ENCODE measurements at places on chromosomes 2 and 18.

GRCh38 chr18:75097491-75098225 is 111.3 kb downstream of the PTGR3 start:
- DNase-seq = no peak

- no peak for DNase-seq
These were observed 88.1 kb downstream of the GULP1 start for GRCh38 chr2:188379748-188380147.

GRCh38 chr18:37484983-37485834 is 80.4 kb downstream of the CELF4 start:
- DNase-seq = no peak

DNA sequence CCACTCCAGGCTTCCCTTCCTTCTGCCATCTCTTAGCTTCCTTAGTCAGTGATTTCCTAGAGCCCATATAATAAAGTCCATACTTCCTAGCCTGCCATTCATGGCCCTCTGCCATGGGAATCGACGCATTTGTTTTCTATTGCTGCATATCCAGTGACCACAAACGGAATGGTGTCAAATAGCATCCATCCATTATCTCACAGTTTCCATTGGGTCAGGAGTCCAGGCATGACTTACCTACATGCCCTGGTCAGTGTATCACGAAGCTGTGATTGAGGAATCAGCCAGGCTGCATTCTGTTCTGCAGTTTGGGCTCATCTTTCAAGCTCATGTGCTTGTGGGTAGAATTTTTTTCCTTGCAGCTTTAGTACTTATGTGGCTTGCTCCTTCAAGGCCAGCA is 209.7 kb upstream of the EPAS1 start:
- no peak for DNase-seq

DNA sequence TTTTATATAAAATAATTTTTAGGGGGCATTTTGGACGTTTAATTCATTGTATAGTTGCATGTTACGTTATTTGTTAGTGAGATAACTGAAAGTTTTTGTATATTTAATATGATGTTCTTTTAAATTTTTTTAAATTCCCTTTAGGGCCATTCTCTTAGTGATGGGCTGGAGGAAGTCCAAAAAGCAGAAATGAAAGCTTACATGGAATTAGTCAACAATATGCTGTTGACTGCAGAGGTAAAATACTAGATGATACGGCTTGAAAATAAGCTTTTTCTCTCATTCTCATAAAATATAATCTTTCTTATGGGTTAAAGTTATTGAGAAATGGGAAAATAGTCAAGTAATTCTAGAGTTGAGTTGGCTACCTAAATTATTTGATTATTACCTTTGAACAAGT is 58.9 kb downstream of the MTX2 start:
- DNase-seq = no peak
